Suppressor macrophage (primary cell): ENCODE measurements at places on chromosomes 3 and 15.
A peak's percentile ranks its signal among the peaks of the same experiment; 100 is the strongest.

DNA sequence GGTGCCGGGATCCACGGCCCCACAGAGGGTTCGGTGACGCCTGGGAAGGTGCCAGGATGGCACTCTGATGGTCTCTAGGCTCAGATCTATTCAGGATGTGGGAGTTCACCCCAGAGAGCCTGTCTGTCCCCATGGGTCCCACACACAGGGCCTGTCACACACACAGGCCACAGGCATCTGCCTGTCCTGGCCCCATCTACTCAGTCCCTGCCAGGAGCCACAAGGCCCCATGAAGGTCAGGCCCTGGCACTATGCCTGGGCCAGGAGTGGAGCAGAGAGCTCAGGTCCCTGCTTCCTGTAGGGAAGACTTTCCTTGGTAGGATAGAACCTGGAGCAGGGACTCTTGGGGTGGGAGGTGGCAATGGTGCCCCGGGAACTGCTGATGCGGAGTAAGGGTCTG, 49.0 kb upstream of the FURIN start:
- DNase-seq: no peak

GRCh38 chr3:113852506-113852905, 13.9 kb downstream of the GRAMD1C start:
- DNase-seq: no peak

DNA sequence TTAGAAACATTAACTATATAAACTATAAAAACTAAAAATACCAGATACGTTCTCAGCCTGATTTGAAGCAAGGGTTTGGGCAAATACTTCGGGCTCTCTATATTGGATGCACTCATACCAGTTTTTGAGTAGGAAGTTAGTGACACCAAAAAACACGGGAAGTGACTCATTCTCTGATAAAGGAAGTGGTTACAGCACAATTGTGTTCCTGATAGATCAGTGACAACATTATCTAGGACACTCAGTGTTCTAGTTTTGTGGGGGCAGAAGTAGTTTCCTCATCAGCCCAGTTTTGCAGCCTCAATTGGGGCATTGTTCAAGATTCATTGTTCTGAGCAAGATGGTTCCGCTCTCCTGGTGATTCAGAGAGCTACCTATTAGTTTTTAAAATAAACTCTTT, 469.6 kb upstream of the DPPA4 start:
- peak; percentile 51 for DNase-seq

DNA sequence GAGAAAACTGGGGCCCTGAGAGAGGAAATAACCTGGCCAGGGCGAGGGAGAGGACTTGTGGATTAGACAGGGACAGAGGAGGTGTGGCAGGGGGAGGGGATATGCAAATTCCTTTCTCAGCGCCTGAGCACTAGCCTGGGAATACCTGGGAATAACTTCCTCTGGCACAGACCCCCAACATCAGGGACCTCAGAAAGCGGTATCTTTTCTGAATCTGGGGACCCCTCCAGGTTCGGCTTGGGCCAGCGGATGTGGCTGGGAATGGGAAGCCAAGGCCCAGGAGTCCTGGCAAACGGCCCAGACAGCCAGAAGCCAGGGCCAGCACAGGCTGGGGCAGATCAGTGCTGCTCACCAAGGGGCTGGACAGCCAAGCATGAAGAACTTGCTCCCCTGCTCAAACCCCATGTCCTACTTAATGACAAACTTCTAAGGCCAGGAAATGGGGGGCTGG, 9.2 kb upstream of the ACSBG1 start:
- no peak for DNase-seq

- DNase-seq: no peak
Observed at GRCh38 chr3:29011441-29011840, 269.4 kb upstream of the RBMS3 start.

- no peak for DNase-seq
Observed at GRCh38 chr3:34407281-34407680, 608.9 kb downstream of the PDCD6IP start.

DNA sequence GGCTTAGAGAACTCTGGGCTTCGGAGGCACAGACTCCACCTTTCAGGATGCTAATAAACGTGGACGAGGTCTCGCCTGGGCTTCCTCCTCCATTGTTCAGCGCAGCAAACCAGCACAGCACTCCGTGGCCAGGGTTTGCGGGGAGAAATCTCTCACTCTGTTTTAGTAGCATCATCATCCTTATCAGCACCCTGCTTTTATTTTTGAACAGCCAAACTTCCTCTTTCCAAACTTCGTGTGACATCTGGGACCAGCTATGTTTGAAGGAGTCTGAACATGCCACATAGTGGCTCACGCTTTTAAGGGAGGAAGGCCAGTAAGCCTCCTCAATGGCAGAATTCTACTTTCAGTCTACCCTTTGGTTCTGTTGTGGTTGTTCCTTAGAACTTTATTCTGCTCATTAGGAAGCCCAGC, 149.0 kb downstream of the PGPEP1L start:
- peak; percentile 39 for DNase-seq
